ENCODE measurements at places on chromosomes 2 and 18.

- H3K4me1 ChIP-seq: no peaks in the 10 kb centered on the region
- DNase-seq: no peak
- no peak overlapping the region for H3K27ac ChIP-seq
- H3K27me3 ChIP-seq: no peaks in the 10 kb centered on the region
- no peak overlapping the region for H3K4me3 ChIP-seq
- H3K36me3 ChIP-seq: no peaks in the 10 kb centered on the region
Observed at GRCh38 chr2:8134473-8134932, 547.4 kb upstream of the ID2 start.

- H3K27me3 ChIP-seq: no peaks in the 10 kb centered on the region
- no peak overlapping the region for H3K4me3 ChIP-seq
- H3K4me1 ChIP-seq: peaks cover 32% of the 10 kb centered on the region
- peak overlapping the region; percentile 7 for H3K27ac ChIP-seq
- H3K36me3 ChIP-seq: no peaks in the 10 kb centered on the region
Observed at GRCh38 chr2:59888015-59888414, 665.4 kb downstream of the BCL11A start.

GRCh38 chr2:168155680-168156079 is 91.7 kb downstream of the STK39 start:
- H3K27me3 ChIP-seq: no peaks in the 10 kb centered on the region
- no peak overlapping the region for H3K4me3 ChIP-seq
- no peak overlapping the region for H3K27ac ChIP-seq

GRCh38 chr2:79831961-79832360 is 319.1 kb downstream of the CTNNA2 start:
- H3K4me3 ChIP-seq: no peak overlapping the region
- no peaks in the 10 kb centered on the region for H3K27me3 ChIP-seq
- no peak overlapping the region for H3K27ac ChIP-seq
- no peaks in the 10 kb centered on the region for H3K36me3 ChIP-seq
- no peaks in the 10 kb centered on the region for H3K4me1 ChIP-seq
- DNase-seq: no peak

- peaks cover 25% of the 10 kb centered on the region for H3K36me3 ChIP-seq
- peaks cover 18% of the 10 kb centered on the region for H3K4me1 ChIP-seq
- DNase-seq: no peak
Observed at GRCh38 chr2:68155618-68156017, 2.1 kb upstream of the PNO1 start.

GRCh38 chr2:8643250-8643995 is 38.4 kb upstream of the ID2 start:
- no peak overlapping the region for H3K27ac ChIP-seq
- no peaks in the 10 kb centered on the region for H3K36me3 ChIP-seq
- H3K27me3 ChIP-seq: no peaks in the 10 kb centered on the region
- DNase-seq: no peak
- no peak overlapping the region for H3K4me3 ChIP-seq
- H3K4me1 ChIP-seq: no peaks in the 10 kb centered on the region

DNA sequence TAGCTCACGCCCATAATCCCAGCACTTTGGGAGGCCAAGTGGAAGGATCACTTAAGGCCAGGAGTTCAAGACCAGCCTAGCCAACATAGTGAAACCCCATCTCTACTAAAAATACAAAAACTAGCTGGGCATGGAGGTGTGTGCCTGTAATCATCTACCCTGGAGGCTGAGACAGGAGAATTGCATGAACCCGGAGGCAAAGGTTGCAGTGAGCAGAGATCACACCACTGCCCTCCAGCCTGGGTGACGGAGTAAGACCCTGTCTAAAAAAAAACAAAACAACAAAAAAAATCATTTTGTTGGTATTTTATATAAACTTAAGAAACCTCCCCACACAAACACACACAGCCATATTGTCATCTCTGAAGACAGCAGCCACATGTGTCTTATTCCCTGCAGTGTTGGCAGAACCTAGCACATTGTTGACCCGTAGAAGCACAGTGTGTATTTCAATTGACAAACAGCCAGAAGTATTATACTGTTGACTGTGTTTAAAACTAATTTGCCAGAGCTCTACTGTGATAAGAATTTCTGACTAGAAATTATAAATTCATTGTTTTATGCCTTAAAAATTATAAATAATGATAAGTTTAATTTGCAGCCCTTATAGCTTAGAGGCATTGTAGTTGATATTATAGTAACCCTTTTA is 68.1 kb downstream of the DNAJC10 start:
- no peaks in the 10 kb centered on the region for H3K4me1 ChIP-seq
- no peak overlapping the region for H3K4me3 ChIP-seq
- no peak overlapping the region for H3K27ac ChIP-seq
- H3K27me3 ChIP-seq: no peaks in the 10 kb centered on the region
